ENCODE measurements at places on chromosomes 11 and 22.

GRCh38 chr22:19757985-19758895 lies 2.3 kb upstream of the TBX1 start:
- DNase-seq: no peak

GRCh38 chr11:130308886-130309285 lies 5.8 kb downstream of the ZBTB44 start:
- DNase-seq: no peak

GRCh38 chr11:75100314-75100713 lies 3.6 kb upstream of the OR2AT4 start:
- DNase-seq: no peak

DNA sequence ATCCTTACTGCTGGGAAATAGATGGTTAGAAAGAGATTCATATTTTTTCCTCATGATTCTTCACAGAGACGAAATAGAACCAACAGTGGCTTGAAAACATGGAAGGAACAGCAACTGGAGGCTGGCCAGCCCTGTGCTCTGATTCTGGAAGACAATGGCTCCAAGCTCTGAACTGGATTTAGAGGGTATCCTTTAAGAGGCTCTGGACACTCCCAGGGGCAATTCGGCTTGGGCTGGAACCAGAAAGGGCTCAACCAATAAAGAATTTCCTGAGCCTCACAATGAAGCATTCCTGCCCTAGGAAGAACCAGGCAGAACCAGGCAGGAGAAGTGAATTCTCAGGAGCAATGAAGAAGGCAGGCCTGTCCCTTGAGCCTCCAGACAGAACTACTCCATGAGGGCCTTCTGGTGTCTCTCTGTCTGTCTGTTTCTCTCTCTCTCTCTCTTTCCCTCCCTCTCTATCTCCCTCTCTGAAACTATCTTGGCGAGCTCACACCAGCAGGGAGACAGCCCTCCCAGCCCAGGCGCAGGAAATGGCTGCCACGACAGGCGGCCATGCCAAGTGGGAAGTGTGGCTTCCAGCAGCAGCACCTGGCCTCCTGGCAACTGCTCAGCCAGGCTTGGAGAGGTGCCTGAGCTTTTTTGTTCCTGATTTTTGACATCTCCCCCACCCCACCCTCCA lies 93.3 kb downstream of the RCN1 start:
- no peak for DNase-seq

DNA sequence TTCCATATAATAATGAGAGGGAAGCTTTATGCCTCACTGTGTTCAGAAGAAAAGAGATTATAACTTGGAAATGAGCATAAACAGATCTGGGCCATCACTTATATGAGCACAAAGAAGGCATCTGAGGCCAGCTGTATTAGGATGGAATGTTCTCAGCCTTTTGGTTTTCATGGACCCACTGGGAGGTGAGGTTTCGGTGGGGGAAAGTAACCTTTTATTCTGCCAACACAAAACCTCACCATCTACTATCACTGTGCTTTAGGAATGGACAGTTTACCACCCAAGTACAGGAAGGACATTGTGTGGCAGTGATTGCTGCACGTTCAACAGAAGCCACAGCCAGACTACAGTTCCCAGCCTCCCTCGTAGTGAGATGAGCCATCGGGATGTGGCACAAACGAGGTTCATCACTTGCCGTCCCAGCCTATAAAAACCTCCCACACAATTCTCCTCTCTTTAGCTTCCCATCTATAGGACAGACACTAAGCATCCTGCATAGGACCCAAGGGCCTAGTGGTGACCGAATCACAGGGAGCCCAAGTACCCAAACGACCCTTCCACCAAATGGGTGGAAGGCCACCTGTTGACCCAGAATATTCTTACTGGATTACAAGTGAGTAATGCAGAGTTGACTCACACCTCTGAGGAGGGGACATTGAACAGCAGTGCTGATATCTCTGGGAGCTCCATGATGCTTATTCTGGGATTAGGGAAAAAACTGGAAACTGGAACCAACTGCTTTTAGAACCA lies 121.5 kb upstream of the RAG2 start:
- no peak for DNase-seq

Data from Caco-2 (cell line).